ENCODE measurements at places on chromosomes 6 and 20.

DNA sequence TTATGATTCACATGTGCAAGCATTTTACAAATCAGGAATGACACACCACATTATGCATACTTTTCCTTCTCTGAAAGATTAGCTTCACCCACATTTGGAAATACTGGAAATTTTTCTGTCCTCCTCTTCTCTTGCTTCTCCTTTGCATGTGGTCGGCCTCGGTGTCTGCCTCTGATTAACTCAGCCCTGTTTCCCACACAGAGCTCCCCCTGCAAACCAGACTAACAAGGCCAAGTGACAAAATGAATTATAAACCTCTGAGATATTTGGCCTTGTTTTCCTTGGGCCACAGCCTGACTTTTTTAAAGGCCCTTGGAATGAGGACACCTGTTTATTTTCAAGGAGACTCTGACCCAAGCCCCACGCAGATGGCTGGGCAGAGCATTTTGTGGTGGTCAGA lies 9.0 kb upstream of the CCN6 start:
- DNase-seq, result no peak
- H3K36me3 ChIP-seq, result peaks cover 5% of the 10 kb centered on the region
- H3K4me1 ChIP-seq, result peaks cover 9% of the 10 kb centered on the region
- no peak overlapping the region for H3K4me3 ChIP-seq
- no peak overlapping the region for H3K27ac ChIP-seq

DNA sequence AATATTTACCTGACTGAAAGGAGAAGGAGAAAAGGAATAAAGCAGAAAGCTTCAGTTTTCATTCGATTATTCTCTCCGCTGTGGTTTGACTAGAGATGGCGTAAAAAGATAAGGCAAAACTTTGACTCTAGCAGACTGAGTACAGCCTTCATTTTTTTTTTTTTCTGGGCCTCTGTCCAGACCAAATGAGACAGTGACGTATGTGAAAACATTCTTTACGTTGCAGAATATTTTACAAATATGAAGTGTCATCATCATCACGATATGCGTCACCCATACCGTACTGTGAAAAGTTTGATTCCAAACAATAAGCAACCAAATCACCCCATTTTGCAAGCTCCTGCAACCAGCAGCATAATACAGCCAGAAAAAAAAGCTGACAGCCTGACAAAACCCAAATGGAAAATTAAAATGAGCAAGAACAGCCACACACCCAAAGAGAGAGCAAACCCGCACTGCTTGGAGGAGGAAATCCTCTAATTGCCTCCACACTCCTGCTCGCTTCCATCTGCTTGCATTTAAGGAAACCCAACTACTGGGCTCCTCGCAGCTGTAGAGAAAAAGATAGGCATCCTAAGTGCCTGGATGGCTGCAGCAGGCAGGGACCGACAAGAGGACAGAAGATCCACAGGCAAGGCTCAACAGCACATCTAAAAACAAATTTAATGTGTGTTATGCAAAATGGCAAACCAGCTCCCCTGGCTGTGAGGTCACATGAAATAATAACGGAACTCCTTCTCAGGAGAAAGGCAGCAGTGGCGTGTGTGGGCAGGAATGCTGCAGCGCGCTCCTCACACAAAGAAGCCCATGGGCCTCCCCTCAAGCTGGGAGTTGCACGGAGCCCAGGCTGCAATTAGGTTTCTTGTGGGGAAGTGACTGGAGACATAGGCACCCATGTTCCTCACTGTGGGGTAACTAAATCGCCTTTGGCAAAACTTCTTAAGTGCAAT lies 113.1 kb downstream of the FYN start:
- no peak for DNase-seq
- H3K4me3 ChIP-seq, result no peak overlapping the region
- H3K36me3 ChIP-seq, result peaks cover 11% of the 10 kb centered on the region

GRCh38 chr6:125918681-125919566 lies 37.6 kb upstream of the HINT3 start:
- peak overlapping the region; percentile 80 for H3K4me3 ChIP-seq
- no peaks in the 10 kb centered on the region for H3K27me3 ChIP-seq
- DNase-seq, result no peak

- H3K27me3 ChIP-seq, result no peaks in the 10 kb centered on the region
- H3K4me3 ChIP-seq, result no peak overlapping the region
- H3K36me3 ChIP-seq, result no peaks in the 10 kb centered on the region
- H3K27ac ChIP-seq, result no peak overlapping the region
Measured at GRCh38 chr6:15912505-15913400, 216.1 kb upstream of the MYLIP start.

GRCh38 chr20:3932277-3932676 lies 43.1 kb downstream of the PANK2 start:
- no peaks in the 10 kb centered on the region for H3K27me3 ChIP-seq
- H3K4me3 ChIP-seq, result no peak overlapping the region
- H3K4me1 ChIP-seq, result peaks cover 10% of the 10 kb centered on the region
- H3K36me3 ChIP-seq, result peaks cover 10% of the 10 kb centered on the region

- H3K4me3 ChIP-seq, result peak overlapping the region; percentile 70
- no peaks in the 10 kb centered on the region for H3K36me3 ChIP-seq
- peaks cover 24% of the 10 kb centered on the region for H3K4me1 ChIP-seq
- no peak overlapping the region for H3K27ac ChIP-seq
- peak; percentile 41 for DNase-seq
Measured at GRCh38 chr20:46021361-46022359, 7.4 kb upstream of the SLC12A5 start.

- H3K4me3 ChIP-seq, result peak overlapping the region; percentile 72
- H3K36me3 ChIP-seq, result no peaks in the 10 kb centered on the region
- peak overlapping the region; percentile 89 for H3K27ac ChIP-seq
- peaks cover 31% of the 10 kb centered on the region for H3K4me1 ChIP-seq
- H3K27me3 ChIP-seq, result no peaks in the 10 kb centered on the region
Measured at GRCh38 chr20:53608456-53609452, 15.1 kb upstream of the ZNF217 start.

DNA sequence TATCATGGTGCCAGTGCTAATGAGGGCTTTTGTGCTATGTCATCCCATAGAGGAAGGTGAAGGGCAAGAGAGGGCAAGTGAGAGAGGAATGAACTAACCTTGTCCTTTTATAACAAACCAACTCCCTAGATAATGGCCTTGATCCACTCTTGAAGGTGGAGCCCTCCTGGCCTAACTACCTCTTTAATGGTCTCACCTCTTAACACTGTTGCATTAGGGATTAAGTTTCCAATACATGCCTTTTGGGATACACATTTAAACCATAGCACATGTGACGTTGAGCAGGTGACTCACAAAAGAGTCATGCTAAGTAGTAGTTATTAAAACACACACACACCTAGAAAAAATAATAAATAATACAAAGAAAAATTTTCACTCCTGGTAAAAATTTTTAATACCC lies 36.9 kb downstream of the CCN2 start:
- H3K27me3 ChIP-seq, result peaks cover 30% of the 10 kb centered on the region
- no peak overlapping the region for H3K4me3 ChIP-seq
- peaks cover 32% of the 10 kb centered on the region for H3K4me1 ChIP-seq
- no peak overlapping the region for H3K27ac ChIP-seq
- no peaks in the 10 kb centered on the region for H3K36me3 ChIP-seq
- no peak for DNase-seq

- H3K36me3 ChIP-seq, result peaks cover 44% of the 10 kb centered on the region
- peaks cover 77% of the 10 kb centered on the region for H3K4me1 ChIP-seq
- H3K27me3 ChIP-seq, result no peaks in the 10 kb centered on the region
- no peak overlapping the region for H3K4me3 ChIP-seq
Measured at GRCh38 chr20:49706630-49707091, 7.0 kb downstream of the B4GALT5 start.

- no peak overlapping the region for H3K27ac ChIP-seq
- no peak overlapping the region for H3K4me3 ChIP-seq
- DNase-seq, result no peak
- H3K27me3 ChIP-seq, result no peaks in the 10 kb centered on the region
- no peaks in the 10 kb centered on the region for H3K36me3 ChIP-seq
Measured at GRCh38 chr6:4316867-4317400, 181.6 kb upstream of the ECI2 start.

DNA sequence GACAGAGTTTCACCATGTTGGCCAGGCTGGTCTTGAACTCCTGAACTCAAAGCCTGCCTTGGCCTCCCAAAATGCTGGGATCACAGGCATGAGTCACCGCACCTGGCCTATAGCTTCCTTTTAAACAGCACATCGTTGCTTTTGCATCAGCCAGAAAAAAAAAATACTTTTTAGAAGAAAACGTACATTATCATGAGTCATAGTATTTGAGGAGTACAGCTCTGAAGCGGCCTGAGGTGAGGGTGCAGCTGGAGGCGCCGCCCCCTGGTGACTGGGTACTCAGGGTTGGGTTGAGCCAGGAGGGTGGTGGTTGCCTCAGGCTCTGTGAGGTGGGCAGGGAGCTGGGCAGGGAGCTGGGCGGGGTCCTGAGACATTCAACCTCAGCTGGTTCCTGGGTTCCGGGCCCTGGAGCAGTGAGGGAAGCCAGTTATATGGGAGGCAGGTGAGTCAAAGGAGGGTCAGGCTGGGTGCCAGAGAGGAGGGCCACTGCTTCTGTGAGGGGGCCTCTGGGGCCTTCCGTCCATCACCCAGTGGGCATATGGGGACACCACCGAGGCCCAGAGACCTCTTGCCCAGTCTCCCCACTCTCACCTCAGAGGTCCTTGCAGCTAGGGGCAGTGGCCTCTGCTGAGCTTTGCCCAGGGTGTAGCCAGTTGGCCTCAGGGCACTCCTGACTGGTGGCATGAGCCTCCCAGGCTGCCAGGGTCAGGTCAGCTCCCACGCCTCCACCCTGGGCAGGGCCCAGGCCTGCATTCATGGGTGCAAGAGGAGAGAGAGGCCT lies 11.7 kb upstream of the ID1 start:
- H3K27ac ChIP-seq, result no peak overlapping the region
- H3K36me3 ChIP-seq, result no peaks in the 10 kb centered on the region
- DNase-seq, result no peak
- H3K4me3 ChIP-seq, result no peak overlapping the region
- peaks cover 8% of the 10 kb centered on the region for H3K27me3 ChIP-seq
- H3K4me1 ChIP-seq, result peaks cover under 1% of the 10 kb centered on the region

- H3K4me3 ChIP-seq, result no peak overlapping the region
- H3K4me1 ChIP-seq, result no peaks in the 10 kb centered on the region
- H3K36me3 ChIP-seq, result peaks cover 84% of the 10 kb centered on the region
Measured at GRCh38 chr20:47296950-47297349, 59.5 kb downstream of the ZMYND8 start.

GRCh38 chr6:48919555-48919954 lies 543.5 kb downstream of the MMUT start:
- H3K36me3 ChIP-seq, result no peaks in the 10 kb centered on the region
- H3K4me3 ChIP-seq, result no peak overlapping the region
- no peak overlapping the region for H3K27ac ChIP-seq
- no peaks in the 10 kb centered on the region for H3K4me1 ChIP-seq
- no peaks in the 10 kb centered on the region for H3K27me3 ChIP-seq

DNA sequence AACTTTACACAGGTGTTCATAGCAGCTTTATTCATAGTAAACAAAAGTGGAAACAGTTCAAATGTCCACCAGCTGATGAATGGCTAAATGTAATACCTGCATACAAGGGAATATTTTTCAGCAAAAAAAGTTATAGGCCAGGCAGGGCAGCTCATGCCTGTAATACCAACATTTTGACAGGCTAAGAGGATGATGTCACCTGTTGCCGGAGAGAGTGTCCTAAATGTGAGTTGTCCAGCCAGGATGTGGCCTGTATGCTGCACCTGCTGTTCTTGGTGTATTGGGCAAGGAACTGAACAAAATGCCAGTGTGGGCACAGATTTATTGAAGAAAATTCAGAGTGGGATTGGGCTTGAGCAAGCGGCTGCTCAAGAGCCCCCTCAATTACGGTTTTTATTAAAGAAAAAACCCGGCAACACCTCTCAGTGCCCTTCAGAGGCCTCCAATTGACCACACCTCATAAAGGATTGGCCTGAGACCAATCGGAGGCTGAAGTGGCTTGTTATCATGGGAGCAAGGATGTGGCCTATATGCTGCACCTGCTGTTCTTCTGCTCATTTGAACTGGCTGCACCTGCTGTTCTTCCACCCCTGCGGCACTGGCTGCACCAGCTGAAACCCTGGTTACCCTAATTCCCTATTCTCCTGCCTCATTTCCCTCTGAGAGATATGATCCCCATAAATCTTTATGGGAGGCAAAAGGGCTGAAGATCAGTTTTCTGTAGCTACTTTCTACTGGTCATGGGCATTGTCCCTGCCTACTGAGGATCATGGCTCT lies 164.3 kb upstream of the PROKR2 start:
- H3K36me3 ChIP-seq, result no peaks in the 10 kb centered on the region
- H3K4me3 ChIP-seq, result no peak overlapping the region
- no peak overlapping the region for H3K27ac ChIP-seq

DNA sequence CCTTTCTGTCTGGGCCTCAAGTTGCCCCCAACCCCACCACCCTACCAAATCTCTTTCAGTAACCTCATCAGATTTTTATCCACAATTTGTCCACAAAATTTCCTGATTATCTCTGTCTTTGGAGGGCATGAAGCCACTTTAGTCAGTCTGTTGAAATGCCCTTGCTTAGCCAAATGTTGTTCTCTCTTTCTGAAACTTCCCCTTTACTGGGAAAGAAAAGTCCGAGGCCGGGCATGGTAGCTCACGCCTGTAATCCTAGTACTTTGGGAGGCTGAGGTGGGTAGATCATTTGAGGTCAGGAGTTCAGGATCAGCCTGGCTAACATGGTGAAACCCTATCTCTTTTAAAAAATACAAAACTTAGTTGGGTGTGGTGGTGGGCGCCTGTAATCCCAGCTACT lies 33.8 kb downstream of the TOMM6 start:
- H3K36me3 ChIP-seq, result peaks cover 2% of the 10 kb centered on the region
- no peak for DNase-seq
- no peaks in the 10 kb centered on the region for H3K27me3 ChIP-seq

DNA sequence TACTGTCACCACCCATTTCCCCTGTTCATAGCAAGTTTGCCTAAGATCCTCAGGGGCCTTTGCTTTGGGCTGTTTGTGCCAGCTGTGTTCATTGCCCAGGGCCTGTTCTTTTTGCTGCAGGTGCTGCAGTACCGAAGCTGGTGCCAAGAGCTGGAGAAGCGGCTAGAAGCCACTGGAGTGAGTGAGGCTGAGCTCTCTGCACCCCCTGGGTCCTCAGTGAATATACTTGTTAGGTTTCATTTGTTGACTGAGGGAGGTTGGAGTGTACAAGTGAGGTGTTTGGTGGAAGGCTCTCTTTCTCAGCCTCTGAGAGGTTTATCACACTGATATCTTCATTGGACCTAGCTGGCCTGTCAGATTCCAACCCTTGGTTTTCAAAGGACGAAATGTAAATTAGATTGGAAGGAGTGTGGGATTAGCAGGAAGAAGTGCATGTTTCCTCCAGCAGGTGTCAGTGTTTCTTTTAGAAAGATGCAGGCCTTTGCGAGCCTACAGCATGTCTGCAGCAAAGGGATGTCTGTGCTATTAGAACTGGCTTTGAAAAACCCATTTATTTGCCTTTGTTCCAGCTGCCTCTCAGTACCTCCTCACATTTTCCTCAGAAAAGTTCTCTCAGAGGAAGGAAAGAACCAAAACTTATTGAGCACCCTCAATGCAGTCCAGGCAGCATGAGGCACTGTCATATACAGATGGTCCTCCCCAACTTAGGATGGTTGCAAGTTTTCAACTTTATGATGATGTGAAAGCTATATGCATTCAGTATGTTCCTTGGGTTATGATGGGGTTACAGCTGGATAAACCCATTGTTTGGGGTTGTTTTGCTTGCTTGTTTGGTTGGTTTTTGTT lies 8.3 kb downstream of the CEP250 start:
- H3K4me3 ChIP-seq, result no peak overlapping the region
- peaks cover 13% of the 10 kb centered on the region for H3K4me1 ChIP-seq
- no peaks in the 10 kb centered on the region for H3K27me3 ChIP-seq
- no peak for DNase-seq
- H3K36me3 ChIP-seq, result peaks cover 13% of the 10 kb centered on the region
